ENCODE measurements at places on chromosomes 11 and 22. TPM values are rescaled to one million over a fixed set of nuclear protein-coding genes. Genes with fewer than 3 reads are reported as not detected.

- no peak for DNase-seq
These were observed 415.4 kb downstream of the MN1 start for GRCh38 chr22:27386186-27386585.

DNA sequence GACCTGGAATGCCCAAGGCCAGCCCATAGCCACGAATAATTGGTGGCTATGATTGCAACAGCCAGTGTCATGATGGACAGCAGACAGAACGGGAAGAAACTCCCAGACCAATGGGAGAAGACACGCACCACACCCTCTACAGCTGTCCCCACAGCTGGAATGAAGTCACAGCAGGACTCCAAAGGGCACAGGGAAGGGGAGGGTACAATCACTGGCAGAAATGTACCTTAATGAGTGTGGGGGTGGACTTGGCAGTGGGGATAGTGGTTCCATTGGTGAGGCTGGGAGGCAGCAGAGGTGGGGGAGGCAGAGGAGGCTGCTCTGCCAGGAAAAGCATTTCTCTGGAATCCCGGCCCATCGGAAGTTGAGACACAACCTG, 52.9 kb downstream of the SGSM3 start:
- DNase-seq: no peak

DNA sequence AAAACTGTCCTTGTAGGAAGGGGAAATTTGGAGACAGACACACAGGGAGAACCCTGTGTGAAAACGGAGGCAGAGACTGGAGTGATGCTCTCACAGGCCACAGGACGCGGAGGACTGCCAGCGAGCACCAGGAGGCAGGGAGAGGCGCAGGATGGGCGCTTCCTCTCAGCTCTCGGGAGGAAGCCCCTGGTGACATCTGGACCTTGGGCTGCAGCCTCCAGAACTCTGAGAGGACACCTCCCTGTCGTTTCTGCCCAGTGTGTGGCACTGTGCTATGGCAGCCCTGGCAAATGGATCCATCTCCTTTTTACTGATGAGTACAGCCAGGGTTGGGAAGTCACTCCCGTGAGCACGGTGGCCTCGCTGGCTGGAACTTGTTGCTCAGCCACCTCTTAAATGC, 73.9 kb downstream of the LRRC32 start:
- DNase-seq: no peak

DNA sequence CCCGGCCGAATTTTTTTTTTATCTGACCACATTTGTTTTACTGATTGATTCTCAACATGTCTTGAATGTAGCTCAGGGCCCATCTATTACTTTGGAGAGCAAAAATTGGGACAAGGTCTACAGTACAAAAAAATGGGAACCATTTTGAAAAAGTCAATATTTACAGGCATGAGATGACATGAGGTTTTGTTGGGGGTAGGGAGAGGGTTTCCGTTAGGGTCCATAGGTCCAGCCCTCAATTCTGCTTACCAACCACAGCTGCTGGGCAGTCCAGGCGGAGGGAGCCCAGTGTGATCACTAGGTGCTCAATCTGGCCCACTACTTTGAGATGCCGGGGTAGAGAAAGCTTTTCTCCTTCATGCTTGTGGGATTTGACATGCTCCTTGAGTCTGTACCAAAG, 18.3 kb downstream of the NRIP3 start:
- DNase-seq: no peak

GRCh38 chr11:69287968-69288882, 5.7 kb upstream of the MYEOV start:
- no peak for DNase-seq

GRCh38 chr11:96137373-96137772, 205.6 kb downstream of the MAML2 start:
- DNase-seq: no peak

DNA sequence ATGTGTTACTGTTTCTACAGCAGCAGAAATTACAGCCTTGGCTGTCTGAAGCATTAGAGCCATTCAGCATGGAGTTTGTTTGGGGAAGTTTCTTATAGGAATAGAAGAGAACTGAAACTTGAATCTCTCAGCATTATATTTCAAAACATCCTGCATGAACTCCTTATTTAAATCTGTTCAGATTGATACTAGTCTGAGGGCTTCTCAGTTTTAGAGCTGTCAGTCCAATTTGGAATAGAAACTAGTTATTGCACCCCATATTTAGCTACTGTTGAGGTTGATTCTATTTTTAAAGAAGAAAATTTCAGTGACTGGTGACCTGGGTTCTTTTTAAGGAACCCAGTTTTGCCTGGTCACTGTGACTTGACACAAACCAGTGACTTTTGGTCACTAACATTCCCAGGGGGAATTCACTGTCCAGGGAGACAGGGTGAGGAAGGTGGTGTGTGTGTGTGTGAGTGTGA, 126.0 kb upstream of the TTC12 start:
- DNase-seq: no peak

DNA sequence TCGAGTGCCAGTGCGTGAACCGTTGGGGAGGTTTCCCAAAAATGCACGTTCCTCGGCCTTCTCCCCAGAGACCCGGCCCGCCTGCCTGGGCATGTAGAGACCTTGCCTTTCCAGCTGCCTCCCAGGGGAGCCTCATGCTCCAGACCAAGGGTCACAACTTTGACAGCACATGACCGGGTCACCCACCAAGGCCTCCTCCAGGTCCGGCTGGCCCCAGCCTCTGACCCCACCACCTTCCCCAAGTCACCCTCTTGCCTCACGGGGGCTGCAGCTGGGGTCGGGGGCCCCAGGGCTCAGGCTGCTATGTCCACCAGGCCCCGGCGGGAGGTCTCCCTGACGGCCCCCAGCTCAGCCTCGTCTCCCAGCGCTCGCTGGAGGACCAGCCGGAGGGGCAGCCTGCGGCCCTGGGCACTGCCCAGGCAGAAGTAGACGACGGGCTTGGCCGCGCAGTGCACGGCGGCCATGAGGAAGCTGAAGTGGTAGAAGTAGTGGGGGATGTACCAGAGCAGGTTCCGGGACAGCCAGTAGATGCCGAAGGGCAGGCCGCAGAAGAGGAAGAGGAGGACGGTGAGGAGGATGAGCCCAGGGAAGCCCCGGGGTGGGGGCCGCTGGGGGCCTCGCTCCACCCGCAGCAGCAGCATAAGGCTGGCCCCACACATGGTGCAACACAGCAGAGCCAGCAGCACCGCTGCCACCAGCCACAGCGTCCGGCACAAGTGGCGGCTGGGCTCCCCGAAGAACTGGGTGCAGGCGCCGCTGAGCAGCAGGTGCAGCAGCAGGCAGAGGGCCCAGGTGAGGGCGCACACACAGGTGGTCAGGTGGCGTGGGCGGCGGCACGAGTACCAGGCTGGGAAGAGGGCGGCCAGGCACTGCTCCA, 4.4 kb downstream of the MRGPRE start:
- no peak for DNase-seq

The SDHD gene
- 166 TPM for total RNA-seq

The BATF2 gene
- total RNA-seq: 0.85 TPM

The PPP1CA gene
- total RNA-seq: 70.6 TPM

The PIH1D2 gene
- 4.5 TPM for total RNA-seq

The DBX1 gene
- not detected for total RNA-seq

The TRIM29 gene
- 32.3 TPM for total RNA-seq

The FGF19 gene
- total RNA-seq: not detected
